Fibroblast of skin of scalp (primary cell): ENCODE measurements at places on chromosomes 16 and 17.

DNA sequence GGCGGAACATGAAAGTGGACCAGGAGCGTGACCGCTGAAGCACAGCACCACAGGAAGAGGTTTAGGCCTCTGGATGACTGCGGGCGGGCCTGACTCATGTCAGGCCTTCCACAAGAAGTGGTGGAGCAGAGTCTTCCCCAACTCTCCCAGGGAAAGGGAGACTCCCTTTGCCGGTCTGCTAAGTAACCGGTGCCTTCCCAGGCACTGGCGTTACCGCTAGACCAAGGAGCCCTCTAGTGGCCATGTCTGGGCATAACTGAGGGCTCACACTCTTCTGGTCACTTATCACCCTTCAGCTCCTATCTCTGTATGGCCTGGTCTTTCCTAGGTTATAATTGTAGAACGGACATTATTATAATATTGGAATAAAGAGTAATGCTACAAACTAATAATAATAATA is 1931.9 kb downstream of the TP53TG3F start:
- DNase-seq, result peak; percentile 5

DNA sequence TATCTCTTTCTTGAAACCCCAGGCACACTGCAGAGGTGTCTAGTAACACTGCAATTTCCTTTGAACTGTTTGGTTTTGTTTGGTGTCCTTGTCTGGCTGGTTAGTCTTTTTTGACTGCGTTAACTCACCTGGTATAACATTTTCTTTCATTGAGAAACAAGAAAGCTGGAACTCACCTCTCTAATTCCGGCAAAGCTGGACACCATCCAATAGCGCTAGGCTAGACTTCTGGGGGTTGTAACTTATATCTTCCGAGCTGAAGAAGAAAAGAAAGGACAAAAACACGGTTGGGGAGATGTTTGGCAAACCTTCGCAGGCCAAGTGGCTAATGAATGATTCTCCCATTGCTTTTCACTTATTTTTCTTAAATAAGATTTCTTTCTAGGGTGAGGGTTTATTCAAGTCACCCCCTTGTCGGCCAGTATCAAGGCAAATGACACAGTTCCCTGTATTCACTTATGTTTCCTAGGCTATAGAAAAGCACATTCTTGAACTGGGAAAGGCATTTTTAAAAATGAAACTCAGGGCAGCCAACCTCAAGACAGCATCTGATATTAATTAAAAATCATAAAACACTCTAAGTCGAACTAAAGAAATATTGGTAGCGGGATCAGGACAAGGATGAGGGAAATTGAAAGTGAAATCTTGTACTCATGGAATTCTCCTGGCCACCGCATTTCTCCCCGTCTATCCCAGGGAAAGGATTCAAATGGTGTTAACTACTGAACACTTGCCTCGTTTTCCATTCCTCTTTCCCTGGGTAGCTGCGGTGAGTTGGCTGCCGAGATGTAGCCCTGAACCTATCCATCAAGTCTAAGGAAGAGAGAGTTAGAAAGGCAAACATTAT is 95.9 kb upstream of the ZFHX3 start:
- peak; percentile 79 for DNase-seq

DNA sequence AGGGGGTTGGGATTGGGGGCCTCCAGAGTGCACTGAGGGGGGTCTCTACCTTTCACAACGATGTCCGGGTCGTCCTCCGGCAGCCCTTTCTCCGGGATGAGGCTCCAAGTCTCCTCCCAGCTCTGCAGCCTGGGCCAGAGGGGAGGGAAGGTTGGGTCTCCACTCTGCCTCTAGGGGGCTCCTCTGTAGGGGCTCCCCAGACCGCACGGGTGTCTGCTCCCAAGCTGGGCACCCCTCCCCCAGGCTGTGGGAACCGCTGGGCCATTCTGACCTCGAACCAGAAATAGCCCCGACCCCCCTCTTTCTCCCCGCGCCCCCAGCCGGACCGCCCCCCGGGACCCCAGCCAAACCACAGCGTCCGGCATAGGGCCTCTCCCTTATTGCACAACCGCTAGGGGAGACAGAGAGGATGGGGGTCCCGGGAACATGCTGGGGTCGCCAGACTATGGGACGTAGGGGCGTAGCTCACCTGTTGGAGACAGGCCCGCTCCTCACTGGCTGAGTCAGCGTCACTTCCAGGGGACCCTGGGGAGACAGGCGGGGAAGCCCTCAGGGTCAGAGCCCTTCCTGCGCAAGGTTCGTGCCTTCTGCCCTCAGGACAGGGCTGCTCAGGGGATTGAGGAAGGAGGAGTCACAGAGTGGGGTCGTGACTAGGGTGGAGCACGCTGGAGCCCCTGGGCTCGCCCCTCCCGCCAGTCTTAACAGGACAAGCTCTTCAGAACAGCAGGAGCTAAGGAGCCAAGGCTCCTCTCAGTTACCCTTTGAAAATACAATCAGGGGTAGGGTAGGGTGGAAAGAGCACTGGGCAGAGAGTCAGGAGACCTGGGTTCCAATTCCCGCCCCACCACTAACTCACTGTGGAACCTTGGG is 2.7 kb downstream of the PLEKHH3 start:
- DNase-seq, result peak; percentile 64

DNA sequence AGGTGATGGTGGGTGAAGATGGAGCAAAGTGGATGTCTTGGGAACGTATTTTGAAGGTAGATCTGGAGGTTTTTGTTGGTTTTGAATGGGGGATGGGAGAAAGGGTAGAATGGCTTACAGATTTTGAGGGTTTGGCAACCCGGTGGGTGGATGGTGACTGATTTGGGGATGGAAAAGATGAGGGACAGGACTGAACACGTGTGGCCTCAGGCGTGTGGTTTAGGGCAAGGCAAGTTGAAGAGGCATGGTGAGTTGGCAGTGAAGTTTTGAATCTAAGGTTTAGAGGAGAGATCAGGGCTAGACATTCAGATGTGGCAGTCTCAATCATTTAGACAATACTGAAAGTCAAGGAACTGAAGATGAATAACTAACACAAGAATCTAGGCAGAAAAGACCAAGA is 5.0 kb upstream of the DCTPP1 start:
- no peak for DNase-seq

GRCh38 chr17:73141411-73141810 is 23.4 kb upstream of the SSTR2 start:
- DNase-seq, result no peak

- no peak for DNase-seq
Observed at GRCh38 chr17:31158746-31159377, 64.1 kb downstream of the NF1 start.
